ENCODE measurements at places on chromosomes 2 and 18.

DNA sequence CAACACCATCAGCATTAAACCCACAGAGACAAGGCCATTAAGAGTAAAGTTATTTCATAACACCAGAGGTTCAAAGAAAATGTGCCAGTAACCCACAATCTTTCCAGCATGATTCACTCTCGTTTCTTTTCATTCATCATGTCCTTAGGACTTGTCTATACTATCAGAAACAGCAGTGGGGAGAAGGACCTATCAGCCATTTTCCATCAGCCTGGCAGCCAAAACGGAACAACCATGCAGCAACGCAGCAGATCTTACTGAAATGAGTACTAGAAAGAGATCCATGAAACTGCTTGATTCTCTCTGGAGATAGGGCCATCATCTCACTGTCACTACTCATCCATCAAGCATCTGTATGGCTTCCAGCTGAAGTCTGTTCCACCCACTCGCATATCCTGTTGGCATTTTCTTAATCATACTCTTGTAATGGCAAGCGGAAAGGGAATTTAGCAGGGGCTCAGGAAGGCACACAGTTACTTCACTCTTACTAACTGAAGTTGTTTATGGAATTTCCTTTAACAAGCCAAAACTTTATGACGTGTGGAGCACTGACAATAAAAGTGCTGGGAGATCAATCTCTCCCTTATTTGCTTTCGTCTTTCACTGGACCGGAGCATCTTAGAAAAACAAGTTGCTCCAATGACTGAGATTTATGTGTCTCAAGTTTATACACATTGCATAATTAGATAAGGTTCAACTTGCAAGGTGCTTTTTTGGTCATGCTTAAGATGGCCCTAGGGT lies 69.7 kb downstream of the EPHA4 start:
- no peak overlapping the region for H3K4me3 ChIP-seq
- H3K27ac ChIP-seq = no peak overlapping the region
- H3K4me1 ChIP-seq = peaks cover 4% of the 10 kb centered on the region
- H3K27me3 ChIP-seq = no peaks in the 10 kb centered on the region
- DNase-seq = no peak
- H3K36me3 ChIP-seq = no peaks in the 10 kb centered on the region

DNA sequence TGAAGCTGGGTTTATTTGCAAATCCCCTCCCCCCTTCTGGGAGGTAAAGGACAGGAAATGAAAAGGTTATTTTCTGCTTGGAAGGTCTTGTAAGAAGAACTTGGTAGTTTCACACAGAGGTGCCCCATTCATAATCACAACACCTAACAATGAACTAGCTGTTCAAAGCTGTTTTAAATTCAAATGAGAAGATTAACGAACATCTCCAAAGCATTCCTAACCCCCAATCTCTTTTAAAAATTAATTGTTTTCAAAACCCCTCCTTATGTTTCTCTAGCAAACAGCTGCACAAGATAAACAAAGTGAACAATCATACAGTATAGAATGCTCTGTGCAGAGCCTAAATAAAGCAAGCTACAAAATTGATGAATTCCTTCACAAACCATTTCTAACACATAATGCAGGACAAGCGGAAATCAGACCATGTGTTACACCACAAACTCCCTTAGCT lies 271.4 kb downstream of the SATB2 start:
- no peaks in the 10 kb centered on the region for H3K36me3 ChIP-seq
- DNase-seq = no peak
- no peaks in the 10 kb centered on the region for H3K27me3 ChIP-seq

GRCh38 chr2:220512419-220512818 lies 885.0 kb downstream of the SLC4A3 start:
- H3K4me1 ChIP-seq = no peaks in the 10 kb centered on the region
- no peak overlapping the region for H3K4me3 ChIP-seq
- no peaks in the 10 kb centered on the region for H3K36me3 ChIP-seq
- H3K27me3 ChIP-seq = no peaks in the 10 kb centered on the region

DNA sequence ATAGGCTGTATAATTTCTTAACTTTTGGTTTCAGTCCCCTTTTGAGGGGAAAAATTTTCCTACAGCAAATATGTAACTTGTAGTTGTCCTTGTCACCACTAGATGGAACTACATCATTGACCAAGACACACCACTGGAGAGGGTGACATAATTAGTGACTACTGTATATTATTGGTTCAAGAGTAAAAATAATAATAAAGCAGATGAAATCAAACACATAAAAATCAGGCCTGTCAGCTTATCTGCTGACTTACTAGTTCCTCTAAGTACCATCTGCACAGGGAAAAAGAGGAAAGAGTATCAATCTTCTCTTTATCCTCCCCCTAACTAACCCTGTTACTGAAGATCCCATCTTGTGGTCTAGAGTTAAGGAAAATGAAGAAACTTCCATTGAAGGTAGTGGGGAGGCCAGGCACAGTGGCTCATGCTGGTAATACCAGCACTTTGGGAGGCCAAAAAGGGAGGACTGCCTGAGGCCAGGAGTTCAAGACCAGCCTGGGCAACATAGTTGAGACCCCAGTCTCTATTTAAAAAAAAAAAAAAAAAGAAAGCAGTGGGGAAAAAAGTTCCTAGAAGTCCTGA lies 29.6 kb upstream of the ENOSF1 start:
- H3K27me3 ChIP-seq = no peaks in the 10 kb centered on the region
- no peak overlapping the region for H3K4me3 ChIP-seq
- H3K27ac ChIP-seq = no peak overlapping the region
- peaks cover 21% of the 10 kb centered on the region for H3K36me3 ChIP-seq

GRCh38 chr2:205511221-205511620 lies 171.1 kb upstream of the NRP2 start:
- DNase-seq = no peak
- no peaks in the 10 kb centered on the region for H3K27me3 ChIP-seq
- no peak overlapping the region for H3K27ac ChIP-seq
- no peaks in the 10 kb centered on the region for H3K4me1 ChIP-seq
- no peak overlapping the region for H3K4me3 ChIP-seq

- H3K27ac ChIP-seq = no peak overlapping the region
- peaks cover 67% of the 10 kb centered on the region for H3K4me1 ChIP-seq
- peaks cover 2% of the 10 kb centered on the region for H3K27me3 ChIP-seq
- DNase-seq = no peak
Measured at GRCh38 chr2:241863536-241863954, 4.9 kb upstream of the PDCD1 start.

DNA sequence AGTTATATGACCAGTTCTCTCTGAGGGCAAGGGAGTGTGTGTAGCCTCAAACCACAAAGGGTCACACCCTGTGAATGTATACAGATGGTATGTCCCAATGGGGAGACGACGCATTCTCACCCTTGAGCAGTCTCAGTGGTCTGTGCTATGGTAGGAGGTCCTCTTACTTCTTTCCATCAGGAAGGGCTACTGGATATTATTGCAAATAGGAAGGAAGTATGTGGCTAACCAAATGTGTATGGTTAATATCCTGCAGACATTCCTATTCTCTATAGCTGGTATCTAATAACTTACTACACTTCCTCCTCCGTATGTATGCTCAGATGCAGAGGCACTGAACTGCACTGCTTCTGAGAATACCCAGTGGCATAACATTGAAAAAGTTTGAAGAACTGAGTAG lies 306.7 kb upstream of the CCDC68 start:
- H3K27me3 ChIP-seq = no peaks in the 10 kb centered on the region
- H3K4me3 ChIP-seq = no peak overlapping the region
- H3K36me3 ChIP-seq = peaks cover 9% of the 10 kb centered on the region
- DNase-seq = no peak
- no peak overlapping the region for H3K27ac ChIP-seq

- H3K27ac ChIP-seq = no peak overlapping the region
- H3K4me1 ChIP-seq = no peaks in the 10 kb centered on the region
- no peak for DNase-seq
- no peak overlapping the region for H3K4me3 ChIP-seq
- peaks cover 5% of the 10 kb centered on the region for H3K36me3 ChIP-seq
Measured at GRCh38 chr2:135093193-135093592, 41.1 kb downstream of the RAB3GAP1 start.

- H3K27me3 ChIP-seq = no peaks in the 10 kb centered on the region
- H3K4me1 ChIP-seq = peaks cover 27% of the 10 kb centered on the region
- H3K4me3 ChIP-seq = no peak overlapping the region
- no peak overlapping the region for H3K27ac ChIP-seq
- no peaks in the 10 kb centered on the region for H3K36me3 ChIP-seq
Measured at GRCh38 chr2:158997037-158997790, 28.8 kb downstream of the TANC1 start.

DNA sequence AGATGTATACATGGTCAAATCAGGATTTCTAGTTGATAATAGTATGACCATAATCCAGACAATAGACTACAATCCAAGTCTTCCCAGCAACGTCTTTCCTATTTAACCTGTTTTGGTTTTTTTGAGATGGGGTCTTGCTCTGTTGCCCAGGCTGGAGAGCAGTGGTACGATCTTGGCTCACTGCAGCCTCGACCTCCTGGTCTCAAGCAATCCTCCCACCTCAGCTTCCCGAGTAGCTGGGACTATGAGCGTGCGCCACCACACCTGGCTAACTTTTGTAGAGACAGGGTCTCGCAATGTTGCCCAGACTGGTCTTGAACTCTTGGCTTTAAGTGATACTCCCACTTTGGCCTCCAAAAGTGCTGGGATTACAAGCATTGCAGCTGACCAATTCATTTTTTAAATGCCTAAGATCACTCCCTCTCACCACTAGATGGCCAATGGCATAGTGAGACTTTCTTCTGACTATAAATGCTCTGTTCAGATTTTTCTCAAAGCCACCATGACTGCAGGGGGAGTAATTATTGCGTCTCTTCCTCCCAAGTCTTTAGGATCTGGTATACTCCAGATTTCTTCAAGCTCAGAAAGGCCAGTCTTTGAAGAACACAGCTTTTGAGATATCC lies 47.6 kb downstream of the HNRNPLL start:
- H3K36me3 ChIP-seq = no peaks in the 10 kb centered on the region
- H3K27ac ChIP-seq = no peak overlapping the region
- DNase-seq = no peak
- no peak overlapping the region for H3K4me3 ChIP-seq
- H3K27me3 ChIP-seq = no peaks in the 10 kb centered on the region
- no peaks in the 10 kb centered on the region for H3K4me1 ChIP-seq

Measured in spinal cord (tissue), 10 donors.